Endodermal cell (in vitro differentiated cells): ENCODE measurements at places on chromosomes 1 and 21.

DNA sequence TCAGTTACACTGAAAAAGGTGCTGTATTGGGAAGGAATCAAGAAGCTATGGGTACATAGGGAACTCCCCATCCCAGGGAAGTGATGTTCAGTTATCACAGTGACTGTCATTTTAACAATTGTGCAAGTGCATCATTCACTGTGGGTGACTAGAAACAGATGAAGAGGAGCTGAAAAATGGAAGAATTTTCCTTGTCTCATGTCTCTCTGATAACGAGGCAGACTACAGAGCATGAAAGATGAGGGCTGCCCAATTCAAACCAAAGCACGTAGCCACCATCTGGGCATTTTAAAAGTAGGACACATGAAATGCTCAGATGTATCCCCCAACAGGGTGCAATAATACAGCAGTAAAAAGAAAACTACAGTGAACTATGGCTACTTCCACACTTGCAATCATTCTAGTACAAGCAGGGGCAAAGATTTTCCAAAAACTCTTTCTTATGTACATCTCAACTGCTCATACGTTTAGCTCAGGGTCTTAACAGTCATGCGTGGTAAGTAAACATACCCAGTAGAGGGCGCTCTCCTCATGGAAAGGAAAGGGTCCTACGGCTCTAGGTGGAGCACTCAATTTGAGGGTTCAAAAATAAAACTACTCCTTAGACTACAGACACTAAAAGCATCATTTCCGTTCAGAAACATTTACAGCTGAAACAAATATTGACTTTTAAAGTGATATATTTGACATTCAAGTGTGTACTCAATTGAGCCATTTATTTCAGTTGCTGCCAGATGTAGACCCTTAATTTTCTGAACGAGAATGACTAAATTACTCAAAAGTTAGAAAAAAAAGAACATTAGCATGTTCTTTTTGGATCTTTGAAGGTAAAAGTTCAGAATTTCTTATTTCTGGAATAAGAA is 143.2 kb downstream of the KCTD3 start:
- H3K4me1 ChIP-seq: no peaks in the 10 kb centered on the region

DNA sequence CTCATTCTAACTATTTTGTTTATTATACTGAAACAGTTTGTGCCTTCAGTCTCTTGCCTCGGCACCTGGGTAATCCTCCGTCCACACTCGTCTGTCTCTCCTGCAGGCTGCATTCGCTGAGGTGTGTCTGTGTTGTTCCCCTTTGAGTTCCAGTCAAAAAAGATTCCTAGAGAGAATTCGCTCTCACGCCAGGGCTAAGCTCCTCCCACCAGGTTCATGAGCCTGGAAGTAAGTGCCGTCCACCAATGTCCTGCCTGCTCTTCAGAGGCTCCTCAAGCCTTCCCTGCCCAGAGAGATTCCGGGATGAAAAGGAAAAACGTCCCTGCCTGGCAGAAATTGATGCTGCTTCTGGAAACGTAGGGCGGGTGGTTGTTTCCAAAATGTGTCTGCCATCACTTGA is 12.9 kb downstream of the KIAA2013 start:
- H3K4me1 ChIP-seq: no peaks in the 10 kb centered on the region
- no peaks in the 10 kb centered on the region for H3K27me3 ChIP-seq
- H3K36me3 ChIP-seq: no peaks in the 10 kb centered on the region
- no peak overlapping the region for H3K4me3 ChIP-seq

- peaks cover 3% of the 10 kb centered on the region for H3K4me1 ChIP-seq
- H3K4me3 ChIP-seq: no peak overlapping the region
- no peaks in the 10 kb centered on the region for H3K27me3 ChIP-seq
- no peaks in the 10 kb centered on the region for H3K36me3 ChIP-seq
These were observed 166.8 kb upstream of the CAMK1G start for GRCh38 chr1:209416716-209417115.

GRCh38 chr1:32733582-32734321 is 31.2 kb upstream of the SYNC start:
- no peaks in the 10 kb centered on the region for H3K36me3 ChIP-seq
- H3K4me3 ChIP-seq: no peak overlapping the region
- H3K4me1 ChIP-seq: peaks cover 12% of the 10 kb centered on the region
- no peaks in the 10 kb centered on the region for H3K27me3 ChIP-seq
- H3K27ac ChIP-seq: peak overlapping the region; percentile 78

DNA sequence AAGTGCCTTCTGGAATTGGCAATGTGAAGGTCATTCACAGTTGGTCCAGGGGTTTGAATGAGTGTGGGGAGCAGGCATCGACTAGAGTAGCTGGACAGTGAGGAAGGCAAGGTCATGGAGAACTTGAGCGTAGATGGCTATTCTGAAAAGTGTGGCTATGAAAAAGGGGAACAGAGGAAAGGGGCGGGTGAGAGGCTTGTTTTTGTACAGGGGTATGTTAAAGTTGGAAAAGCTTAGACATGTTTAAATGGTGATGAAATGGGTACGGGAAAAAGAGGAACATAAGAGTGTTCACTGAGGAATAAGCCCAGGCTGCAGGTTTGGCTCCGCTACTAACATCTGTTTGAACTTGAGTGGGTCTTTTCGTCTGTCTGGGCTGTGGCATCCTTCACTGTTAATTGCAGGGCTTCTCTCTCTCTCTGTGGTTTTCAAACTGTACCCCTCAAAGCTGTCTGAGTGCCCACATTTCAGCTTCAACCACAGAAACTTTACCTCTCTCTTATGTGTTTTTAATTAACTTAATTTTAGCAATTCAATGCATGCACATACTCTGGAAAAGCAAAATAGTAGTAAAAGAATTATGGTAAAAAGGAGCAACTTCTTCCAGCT is 70.8 kb upstream of the COA6 start:
- no peak overlapping the region for H3K4me3 ChIP-seq
- no peak overlapping the region for H3K27ac ChIP-seq
- DNase-seq: no peak
- no peaks in the 10 kb centered on the region for H3K4me1 ChIP-seq
- H3K27me3 ChIP-seq: no peaks in the 10 kb centered on the region
- no peaks in the 10 kb centered on the region for H3K36me3 ChIP-seq

DNA sequence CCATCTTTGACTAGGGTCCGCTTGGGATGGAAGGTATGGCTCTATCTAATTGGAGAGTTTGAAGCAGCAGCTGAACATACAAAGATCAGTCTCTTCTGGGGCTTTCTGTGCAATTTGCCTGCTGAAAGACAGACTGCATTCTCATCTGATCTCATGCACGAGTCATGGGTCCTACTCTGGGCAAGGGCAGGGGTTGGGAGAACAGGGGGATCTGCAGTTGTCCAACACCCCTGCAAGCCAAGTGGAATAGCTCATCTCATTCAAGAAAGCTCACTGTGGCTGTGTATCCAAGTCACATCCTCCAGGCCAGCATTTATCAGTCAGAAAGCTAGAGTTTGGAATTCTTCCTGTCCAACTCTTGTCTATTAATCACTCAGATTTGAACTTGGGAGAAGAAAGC is 177.2 kb upstream of the C8B start:
- H3K27me3 ChIP-seq: no peaks in the 10 kb centered on the region
- H3K4me3 ChIP-seq: no peak overlapping the region
- no peak overlapping the region for H3K27ac ChIP-seq
- no peak for DNase-seq
- H3K36me3 ChIP-seq: no peaks in the 10 kb centered on the region

GRCh38 chr1:6603238-6603914 is 707 bp upstream of the KLHL21 start:
- H3K4me3 ChIP-seq: peak overlapping the region; percentile 69
- peaks cover 9% of the 10 kb centered on the region for H3K36me3 ChIP-seq
- H3K27me3 ChIP-seq: no peaks in the 10 kb centered on the region
- H3K4me1 ChIP-seq: peaks cover 10% of the 10 kb centered on the region
- H3K27ac ChIP-seq: peak overlapping the region; percentile 96

DNA sequence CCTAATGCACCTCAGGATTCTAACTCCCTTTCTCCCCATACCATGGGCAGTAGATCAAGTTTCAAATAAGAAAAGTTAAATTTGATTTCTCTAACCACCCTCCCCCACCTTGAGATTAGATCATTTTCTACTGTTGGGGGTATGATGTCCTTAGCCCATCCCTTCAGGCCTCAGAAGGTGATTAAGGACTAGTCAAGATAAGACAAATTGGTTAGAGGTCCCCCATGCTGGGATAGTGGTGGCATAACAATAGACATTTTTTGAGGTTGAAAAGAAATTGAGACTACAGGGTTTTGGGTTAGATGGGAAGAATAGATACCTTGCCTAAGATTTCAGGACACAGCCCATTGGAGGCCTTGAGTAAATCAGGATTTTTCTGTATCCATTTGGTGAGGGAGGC is 2.5 kb downstream of the CFAP126 start:
- no peak overlapping the region for H3K27ac ChIP-seq
- H3K4me3 ChIP-seq: peak overlapping the region; percentile 24

GRCh38 chr1:201552941-201553351 is 14.0 kb downstream of the NAV1 start:
- no peaks in the 10 kb centered on the region for H3K36me3 ChIP-seq
- H3K27ac ChIP-seq: no peak overlapping the region
- no peaks in the 10 kb centered on the region for H3K4me1 ChIP-seq
- H3K27me3 ChIP-seq: no peaks in the 10 kb centered on the region

DNA sequence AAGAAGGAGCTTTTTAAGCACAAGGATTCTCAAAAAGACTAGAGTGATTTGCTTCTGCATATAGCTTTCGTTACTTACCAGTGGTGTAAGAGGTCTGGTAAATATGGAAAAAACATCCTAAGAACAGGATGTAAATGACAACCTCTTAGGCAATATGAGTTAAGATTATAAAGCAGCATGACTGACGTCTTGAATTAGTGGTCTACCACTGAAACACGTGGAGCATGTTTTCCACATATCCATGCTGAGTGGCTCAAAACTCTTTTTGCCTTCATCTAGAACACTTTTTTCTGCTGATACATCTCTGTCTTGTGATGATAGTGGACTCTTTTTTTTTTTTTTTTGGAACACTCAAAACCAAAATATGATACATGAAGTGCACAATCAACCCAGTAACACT is 44.6 kb downstream of the RCAN1 start:
- no peak overlapping the region for H3K27ac ChIP-seq
- no peak overlapping the region for H3K4me3 ChIP-seq
- no peaks in the 10 kb centered on the region for H3K36me3 ChIP-seq
- H3K4me1 ChIP-seq: no peaks in the 10 kb centered on the region
